Midbrain (tissue), 1 donor: ENCODE measurements at places on chromosomes 16 and 17.
A peak's percentile ranks its signal among the peaks of the same experiment; 100 is the strongest.

GRCh38 chr17:12789075-12789480 lies 220 bp upstream of the ARHGAP44 start:
- DNase-seq: no peak

GRCh38 chr16:59632276-59632855 lies 898.2 kb upstream of the GOT2 start:
- DNase-seq: no peak

DNA sequence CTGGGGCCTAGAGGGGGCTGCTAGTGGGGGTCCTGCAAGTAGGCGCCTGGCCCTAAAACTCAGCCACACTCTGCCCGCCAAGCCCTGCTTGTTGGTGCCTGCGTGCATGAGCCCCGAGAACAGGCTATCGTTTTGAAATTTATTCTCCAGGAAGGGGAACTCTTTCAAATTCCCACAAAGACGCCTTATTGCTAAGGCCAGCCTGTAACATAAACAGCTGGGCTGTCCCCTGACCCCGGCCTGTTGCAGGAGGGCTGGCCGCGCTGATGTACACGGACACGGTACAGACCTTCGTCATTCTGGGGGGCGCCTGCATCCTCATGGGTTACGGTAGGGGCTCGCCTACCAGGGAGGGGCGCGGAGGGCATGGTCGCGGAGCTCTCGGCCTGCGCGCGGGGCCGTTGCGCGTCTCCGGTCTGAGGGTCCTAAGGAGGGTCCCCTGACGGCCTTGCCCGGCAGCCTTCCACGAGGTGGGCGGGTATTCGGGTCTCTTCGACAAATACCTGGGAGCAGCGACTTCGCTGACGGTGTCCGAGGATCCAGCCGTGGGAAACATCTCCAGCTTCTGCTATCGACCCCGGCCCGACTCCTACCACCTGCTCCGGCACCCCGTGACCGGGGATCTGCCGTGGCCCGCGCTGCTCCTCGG lies 4.3 kb downstream of the SLC5A2 start:
- no peak for DNase-seq

GRCh38 chr17:77106874-77107358 lies 33.9 kb upstream of the SEC14L1 start:
- DNase-seq: no peak

GRCh38 chr17:45269912-45270311 lies 8.0 kb upstream of the SPATA32 start:
- DNase-seq: no peak

- no peak for DNase-seq
Measured at GRCh38 chr17:48471817-48472410, 41.9 kb upstream of the SKAP1 start.

- DNase-seq: no peak
Measured at GRCh38 chr17:81287152-81287551, 8.0 kb downstream of the SLC38A10 start.

GRCh38 chr16:23194497-23195221 lies 12.1 kb downstream of the SCNN1G start:
- no peak for DNase-seq

DNA sequence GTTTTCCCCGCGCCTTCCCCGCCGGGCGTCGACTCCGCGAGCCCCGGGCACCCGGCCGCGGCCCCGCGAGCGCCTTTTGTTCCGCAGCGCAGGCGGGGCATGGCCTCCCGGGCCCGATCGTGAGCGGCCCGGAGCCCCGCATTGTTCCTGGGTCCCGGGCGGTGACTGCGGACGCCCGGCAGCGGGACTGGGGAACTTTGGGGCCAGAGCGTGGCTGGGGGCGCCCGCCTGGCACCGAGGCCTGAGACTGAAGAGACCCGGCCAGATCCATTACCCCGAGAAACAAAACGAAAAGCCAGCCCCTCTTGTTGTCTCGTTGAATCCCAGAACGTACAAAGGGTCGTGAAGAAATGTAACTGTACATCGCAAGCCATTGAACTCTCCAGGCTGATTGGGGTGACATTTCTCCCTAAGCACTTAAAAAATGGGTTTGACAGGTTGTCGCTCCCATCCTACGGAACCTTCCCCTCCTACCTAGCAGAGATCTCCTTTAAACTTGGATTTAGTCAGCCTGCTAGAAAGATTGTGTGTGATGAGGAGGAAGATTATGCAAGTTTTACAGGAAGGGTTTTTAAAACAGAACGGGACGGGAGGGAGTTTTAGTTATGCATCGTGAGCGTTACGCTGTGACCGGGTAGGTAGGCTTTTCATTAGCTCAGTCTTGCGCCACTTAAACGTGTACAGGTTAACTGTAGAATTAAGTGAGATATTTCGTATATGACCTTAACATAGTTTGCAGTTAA lies 825 bp downstream of the METTL9 start:
- no peak for DNase-seq

GRCh38 chr16:23453338-23454052 lies 506 bp upstream of the COG7 start:
- DNase-seq: no peak

DNA sequence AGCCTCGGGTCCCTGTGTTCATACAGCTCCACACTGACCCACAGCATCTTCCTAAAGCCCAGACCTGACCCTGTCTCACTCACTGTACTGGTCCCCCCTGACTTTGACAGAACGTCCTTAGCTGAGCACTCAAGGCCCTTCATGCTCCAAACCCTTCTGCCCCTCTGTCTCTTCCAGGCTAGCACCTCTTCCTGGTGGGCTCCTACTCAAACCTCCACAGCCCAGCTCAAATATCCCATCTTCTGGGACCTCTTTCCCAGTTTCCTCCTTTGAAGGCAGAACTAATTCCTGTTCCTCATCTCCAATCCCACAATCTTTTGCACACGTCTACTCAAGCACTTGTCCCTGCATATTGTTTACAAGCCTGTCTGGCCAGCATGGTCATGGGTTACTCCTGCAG lies 8.8 kb downstream of the GRIN2C start:
- DNase-seq: no peak

DNA sequence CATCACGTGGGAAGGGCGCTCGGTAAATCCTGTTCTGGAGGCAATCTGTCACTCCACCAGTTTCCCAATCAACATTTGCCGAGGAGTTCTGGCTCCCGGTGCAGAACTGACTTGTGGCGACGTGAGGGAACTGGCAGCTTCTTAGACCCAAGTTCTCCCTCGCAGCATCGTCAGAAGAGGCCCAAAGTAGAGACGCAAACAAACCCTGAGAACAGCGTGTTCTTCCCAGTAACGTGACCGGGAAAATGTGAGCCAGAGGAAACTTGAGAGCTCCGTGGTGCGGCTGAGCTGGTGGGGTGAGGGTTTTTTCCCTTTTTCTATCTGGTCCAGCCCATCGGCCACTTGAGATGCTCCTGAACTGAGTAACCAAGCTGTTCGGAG lies 158.9 kb upstream of the CACNG5 start:
- DNase-seq: peak; percentile 26

DNA sequence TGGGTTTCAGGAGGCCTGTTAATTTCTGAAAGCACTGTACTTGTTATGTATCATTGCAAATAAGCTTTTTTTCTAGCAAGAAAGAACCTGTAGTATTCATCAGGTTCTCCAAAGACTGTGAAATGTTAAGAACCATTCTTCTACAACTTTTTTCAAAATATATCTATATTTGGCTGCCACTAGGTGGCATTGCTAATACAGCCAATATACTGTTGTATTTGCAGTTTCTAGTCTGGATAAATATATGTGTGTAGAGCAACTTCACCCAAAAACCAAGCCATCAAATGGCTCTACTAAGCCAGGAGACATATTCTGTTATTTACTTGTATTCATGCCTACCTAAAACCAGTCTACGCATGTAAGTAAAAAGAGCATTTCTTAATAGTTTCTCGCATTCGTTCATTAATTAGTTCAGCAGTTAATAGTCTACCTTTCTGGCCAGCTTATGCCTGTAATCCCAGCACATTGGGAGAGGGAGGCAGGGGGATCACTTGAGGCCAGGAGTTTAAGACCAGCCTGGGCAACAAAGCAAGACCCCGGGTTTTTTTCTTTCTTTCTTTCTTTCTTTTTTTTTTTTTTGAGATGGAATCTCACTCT lies 39.5 kb downstream of the VMP1 start:
- DNase-seq: peak; percentile 46

- DNase-seq: no peak
Measured at GRCh38 chr17:80408872-80409271, 6.1 kb upstream of the ENDOV start.

DNA sequence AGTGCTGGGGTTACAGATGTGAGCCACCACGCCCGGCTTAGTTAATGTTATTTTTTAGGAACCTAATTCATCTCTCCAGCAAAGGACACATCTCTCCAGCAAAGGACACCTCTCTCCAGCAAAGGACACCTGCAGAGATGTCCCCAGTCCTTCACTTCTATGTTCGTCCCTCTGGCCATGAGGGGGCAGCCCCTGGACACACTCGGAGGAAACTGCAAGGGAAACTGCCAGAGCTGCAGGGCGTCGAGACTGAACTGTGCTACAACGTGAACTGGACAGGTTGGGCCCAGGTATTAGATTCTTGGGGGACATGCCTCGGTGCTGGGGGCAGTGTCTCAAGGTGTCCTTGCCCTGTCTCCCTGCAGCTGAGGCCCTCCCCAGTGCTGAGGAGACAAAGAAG lies 4.7 kb downstream of the PFAS start:
- no peak for DNase-seq

GRCh38 chr16:12228602-12229499 lies 252.3 kb downstream of the SNX29 start:
- DNase-seq: peak; percentile 75

DNA sequence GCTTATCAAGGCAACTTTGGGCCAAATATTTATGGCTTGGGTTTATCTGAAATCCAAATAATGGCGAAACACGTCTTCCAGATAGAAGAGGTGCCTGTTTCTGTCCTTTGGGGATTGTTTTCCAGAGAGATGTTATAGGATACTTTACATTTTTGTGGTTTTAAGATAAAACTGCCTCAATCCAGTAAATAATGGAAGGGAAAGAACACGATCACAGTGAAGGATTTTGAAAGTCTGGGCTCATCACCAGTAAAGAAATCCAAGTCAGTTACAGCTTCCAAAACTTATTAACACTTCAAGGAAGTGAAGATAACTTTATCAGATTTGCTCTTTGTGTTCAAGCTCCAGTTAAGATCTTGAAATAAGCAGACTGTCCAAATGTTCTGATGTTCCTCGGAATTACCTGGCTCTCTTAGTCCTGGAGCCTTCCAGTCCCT lies 30.1 kb downstream of the DNAH2 start:
- DNase-seq: no peak

GRCh38 chr16:3576211-3576610 lies 992 bp downstream of the NLRC3 start:
- no peak for DNase-seq

GRCh38 chr16:16120382-16121184 lies 102.7 kb downstream of the ABCC6 start:
- peak; percentile 18 for DNase-seq

GRCh38 chr16:52568983-52569690 lies 22.2 kb upstream of the TOX3 start:
- no peak for DNase-seq

- no peak for DNase-seq
Measured at GRCh38 chr17:14429084-14429483, 128.2 kb downstream of the HS3ST3B1 start.

DNA sequence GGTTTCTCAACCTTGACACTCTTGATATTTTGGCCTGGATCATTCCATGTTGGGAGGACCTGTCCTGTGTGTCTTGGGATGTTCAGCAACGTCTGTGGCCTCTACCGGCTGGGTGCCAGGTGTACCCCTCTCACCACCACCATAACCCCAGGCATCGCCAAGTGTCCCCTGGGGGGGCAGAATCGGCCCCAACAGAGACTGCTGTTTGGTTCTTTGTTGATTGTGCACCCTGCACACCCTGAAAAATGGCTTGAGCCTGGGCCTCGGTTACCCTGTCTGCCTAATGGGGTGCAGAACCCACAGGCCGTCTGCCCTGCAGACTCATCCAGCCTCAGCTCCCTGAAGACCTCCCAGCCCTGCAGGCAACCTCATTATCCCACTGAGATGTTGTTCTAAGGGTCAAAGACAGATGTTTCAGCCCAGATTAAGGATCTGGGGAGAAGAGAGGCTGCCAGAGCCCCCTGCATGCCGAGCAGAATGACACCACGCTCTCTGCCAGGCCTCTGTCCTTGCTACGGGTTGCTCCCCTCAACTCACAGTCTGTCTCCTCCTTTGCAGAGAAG lies 9.2 kb downstream of the CACNG1 start:
- DNase-seq: no peak

- DNase-seq: no peak
Measured at GRCh38 chr16:4246777-4247459, 5.0 kb upstream of the SRL start.

GRCh38 chr17:59627274-59627673 lies 7.6 kb downstream of the CLTC start:
- no peak for DNase-seq

DNA sequence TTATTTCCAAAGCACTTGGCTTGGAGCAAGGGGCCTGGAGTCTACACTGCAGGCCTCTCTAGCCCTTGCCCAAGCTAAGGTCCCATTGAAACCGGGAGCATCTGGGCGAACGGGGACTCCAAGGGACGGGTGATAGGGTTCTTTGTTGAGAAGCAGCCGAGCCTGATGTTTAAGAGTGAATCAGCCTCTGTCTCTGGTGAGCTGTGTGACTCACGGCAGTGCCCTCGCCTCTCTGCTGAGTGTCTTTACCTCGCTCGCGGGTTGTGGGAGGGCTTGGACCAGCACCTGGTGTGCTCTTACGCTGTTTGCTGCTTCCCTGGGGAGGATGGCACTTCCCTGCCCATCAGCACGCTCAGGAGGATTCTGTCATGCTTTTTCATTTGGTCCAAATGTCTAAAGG lies 1.3 kb downstream of the HGS start:
- DNase-seq: no peak

DNA sequence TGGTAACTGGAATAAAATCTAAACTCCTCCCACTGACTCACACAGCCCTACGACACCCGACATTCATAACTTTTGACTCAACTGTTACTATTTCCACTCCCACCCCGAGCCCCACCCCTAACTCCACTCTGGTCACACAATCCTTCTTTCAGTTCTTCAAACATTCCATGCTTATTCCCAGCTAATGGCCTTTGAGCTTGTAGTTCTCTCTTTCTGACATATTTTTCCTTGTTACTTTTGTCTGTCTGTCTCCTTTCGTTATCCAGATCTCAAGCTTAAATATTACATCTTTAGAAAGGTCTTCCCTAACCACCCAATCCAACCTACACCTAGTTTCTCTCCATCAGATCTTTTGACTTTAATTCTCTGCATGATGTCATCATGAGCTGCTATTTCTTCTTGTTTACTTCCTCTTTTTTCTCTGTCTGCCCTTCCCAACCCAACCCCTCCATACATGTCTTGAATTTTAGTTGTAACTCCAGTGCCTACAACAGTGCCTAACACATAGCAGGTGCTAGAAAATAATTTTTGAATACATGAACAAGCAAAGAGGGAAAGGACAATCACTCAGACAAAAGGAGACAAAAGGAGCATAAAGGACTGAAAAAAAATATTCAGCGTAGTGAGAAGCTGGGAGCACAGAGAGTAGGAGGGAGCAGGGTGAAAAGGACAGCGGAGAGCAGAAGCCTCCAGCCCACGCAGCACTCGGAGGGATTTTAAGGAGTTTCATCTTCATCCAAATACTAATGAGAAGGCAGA lies 65.2 kb upstream of the SMIM36 start:
- DNase-seq: no peak

- DNase-seq: no peak
Measured at GRCh38 chr17:49670002-49670401, 7.9 kb downstream of the SPOP start.
